Urinary bladder (tissue), 4 donors: ENCODE measurements at places on chromosomes 4 and X.

GRCh38 chr4:38715050-38715449, 51.1 kb downstream of the KLF3 start:
- no peak for DNase-seq

- DNase-seq, result peak; percentile 36
These were observed 769 bp downstream of the TCEAL1 start for GRCh38 chrX:103629318-103630170.

DNA sequence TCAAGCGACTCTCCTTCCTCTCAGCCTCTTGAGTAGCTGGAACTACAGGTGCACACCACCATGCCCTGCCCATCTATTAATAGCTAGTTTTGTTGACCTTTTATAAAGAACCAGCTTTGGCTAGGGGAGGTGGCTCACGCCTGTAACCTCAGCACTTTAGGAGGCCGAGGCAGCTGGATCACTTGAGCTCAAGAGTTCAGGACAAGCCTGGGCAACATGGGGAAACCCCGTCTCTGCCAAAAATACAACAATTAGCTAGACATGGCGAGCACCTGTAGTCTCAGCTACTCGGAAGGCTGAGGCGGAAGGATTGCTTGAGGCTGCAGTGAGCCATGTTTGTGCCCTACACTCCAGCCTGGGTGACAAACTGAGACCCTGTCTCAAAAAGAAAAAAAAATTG, 2.7 kb downstream of the TKTL1 start:
- DNase-seq, result no peak

DNA sequence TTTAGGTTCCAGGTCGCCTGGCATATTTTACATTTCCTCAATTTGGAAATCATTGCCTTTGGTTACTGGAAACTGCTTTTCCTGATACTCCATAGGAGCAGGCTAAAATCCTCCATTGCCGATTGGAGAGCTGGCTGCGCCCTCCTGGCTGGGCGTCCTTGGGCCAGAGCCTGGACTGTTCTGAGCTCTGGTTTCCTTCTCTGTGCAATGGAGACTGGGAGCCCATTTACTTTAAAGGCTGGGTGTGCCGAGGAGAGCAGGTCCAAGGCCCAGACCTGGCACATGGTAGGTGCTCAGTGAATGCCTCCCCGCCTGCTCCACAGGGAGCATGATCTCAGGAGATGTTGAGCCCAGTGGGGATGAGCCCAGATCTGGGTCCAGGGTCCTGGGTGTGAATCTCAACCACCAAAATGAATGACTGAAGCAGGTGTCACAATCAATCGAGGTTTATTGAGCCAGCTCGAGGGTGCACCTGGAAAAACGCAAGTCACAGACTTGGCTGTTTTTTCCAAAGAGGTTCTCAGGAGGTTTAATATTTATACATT, 50.0 kb downstream of the EVC start:
- no peak for DNase-seq

DNA sequence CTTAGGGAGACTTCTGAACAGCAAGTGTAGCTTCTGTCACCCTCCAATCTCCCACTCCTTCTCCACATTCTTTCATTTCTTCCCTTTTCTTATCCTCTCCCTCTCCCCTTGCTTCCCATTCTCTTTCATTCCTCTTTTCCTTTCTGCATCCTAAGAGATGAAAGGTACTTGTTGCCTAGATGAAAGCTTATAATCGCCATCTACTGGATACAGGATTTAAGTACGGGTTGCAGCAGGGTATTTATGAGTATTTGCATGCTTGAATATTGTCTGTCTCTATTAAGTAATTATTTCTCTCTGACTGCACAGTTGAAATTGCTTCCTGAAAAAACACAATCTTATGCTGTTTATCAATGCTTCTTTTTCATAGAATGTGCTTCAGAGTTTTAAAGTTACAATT, 174.0 kb upstream of the TENT5D start:
- no peak for DNase-seq

DNA sequence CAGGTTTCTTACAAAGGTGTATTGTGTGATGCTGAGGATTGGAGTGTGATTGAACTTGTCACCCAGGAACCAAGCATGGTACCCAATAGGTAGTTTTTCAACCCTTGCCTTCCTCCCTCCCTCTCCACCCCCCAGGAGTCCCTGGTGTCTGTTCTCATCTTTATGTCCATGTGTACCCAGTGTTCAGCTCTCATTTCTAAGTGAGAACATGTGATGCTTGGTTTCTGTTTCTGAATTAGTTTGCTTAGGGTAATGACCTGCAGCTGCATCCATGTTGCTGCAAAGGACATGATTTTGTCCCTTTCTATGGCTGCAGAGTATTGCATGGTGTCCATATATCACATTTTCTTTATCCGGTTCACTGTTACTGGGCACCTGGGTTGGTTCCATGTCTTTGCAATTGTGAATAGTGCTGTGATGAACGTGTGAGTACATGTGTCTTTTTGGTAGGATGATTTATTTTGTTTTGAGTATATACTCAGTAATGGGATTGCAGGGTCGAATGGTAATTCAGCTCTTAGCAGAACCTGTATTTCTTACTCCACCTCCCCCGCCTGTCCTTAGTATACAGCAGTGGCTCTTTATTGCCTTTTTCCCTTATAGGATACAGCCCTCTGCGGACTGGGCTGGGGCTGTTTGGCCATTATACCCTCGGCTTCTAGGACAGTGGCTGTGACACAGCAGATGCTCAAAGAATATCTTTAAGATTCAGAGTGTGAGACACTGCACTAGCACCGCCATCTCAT, 145.4 kb downstream of the PTTG2 start:
- DNase-seq, result no peak

- no peak for DNase-seq
These were observed 56.4 kb upstream of the PAK3 start for GRCh38 chrX:111039606-111040005.

- no peak for DNase-seq
These were observed 29.6 kb downstream of the PBDC1 start for GRCh38 chrX:76202471-76202870.

DNA sequence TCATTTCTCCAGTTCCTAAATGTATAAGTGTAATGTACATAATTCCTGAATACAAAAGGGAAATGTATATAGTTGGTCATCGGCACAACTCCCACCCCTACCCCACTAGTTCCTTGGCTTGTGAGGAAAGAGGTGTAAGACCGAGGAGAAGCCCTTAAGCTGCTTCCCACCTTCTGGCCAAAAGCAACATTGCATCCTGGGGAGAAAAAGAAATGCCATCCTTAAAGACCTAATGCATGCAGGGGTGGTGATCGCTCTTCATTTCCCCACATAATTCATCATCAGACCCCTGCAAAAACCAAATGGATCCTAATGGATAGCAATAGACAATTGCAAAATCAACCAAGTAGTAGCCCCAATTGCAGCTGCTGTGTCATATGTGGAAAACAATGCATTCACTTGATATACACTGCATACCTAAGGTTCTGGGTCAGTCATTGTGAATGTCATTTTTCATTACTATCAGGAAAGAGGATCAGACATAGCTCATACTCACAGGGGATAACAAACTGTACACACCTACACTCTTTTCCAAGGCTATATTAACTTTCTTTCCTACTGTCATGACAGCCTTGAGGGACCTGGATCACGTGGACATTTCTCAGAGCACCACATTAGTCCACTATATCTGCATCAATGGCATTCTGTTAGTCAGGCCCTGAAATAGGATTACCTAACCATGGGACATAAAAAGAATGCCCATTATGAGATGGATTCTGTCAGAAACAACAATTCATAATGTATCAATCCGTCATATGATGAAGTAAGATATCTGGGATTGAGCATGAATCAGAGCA, 31.7 kb upstream of the NFXL1 start:
- DNase-seq, result no peak

- no peak for DNase-seq
These were observed 5.7 kb downstream of the RAB40A start for GRCh38 chrX:103513476-103514108.

DNA sequence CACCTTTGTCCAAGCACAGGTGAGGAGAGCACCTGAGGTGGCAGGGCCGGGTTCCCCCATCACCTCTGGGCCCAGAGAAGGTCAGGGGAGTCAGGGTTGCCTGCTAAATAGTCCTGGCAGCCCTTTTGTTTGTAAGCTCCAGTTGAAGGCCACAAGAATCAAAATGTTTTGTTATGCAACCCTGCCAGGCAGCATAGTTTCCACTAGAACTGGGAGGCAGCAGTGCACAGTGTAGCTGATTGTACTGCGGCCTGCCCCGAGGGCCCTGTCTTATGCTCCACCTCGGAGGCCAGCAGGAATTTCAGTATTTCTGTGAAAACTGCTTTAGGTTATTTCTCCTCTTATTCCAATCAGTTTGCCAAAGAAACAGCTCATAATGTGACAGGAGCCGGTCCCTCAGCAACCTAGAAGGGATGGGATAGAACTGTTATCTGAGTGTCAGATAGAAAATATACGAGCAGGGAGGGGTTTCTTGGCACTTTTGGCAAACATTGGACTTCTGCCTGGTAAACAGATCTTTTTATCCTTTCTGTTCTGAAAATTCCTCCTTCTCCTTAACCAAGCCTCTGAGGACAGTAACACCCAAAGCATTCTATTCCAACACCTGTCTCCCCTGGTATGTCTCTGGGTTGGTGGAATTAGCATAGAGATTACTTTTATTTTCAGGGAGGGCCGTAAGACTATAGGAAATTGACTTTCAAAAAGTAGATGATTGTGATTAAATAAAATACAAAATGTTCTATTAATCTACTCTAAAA, 93.6 kb downstream of the LNX1 start:
- DNase-seq, result no peak

- no peak for DNase-seq
These were observed 64.5 kb downstream of the TENM3 start for GRCh38 chr4:182307746-182308145.

DNA sequence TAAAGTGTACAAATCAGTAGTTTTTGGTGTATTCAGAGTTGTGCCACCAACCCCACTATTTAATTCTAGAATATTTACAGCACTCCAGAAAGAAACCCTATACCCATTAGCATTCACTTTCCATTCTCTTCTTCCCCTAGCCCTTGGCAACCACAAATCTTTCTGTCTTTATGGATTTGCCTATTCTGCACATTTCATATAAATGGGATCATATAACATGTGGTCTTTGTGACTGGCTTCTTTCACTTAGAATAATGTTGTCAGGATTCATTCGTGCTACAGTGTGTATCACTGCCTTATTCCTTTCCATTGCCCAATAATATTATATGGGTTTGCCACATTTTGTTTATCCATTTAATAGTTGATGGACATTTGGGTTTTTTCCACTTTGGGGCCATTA, 32.2 kb downstream of the SGMS2 start:
- DNase-seq, result no peak

DNA sequence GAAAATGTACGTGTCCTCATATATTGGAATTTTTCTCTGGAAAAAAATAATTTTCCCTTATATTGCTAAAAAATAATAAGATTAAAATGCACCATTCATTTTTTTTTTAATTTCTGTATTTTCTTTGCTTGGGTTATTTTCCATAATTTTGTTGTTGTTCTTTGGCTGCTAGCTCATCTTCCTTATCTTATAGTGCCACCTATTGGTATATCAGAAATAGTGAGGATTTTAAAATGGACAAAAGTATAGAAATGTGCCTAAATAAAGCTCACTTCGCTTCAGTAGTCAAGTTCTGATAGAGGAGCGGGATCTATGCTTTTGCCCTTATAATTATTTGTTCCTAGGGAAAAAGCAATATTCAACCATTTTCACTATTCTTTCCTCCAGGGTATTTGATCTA, 134.8 kb downstream of the NAP1L3 start:
- DNase-seq, result no peak

GRCh38 chr4:13955551-13955950, 328.0 kb upstream of the BOD1L1 start:
- DNase-seq, result no peak

GRCh38 chr4:10296730-10297129, 160.5 kb downstream of the ZNF518B start:
- no peak for DNase-seq

- no peak for DNase-seq
These were observed 242.7 kb upstream of the NWD2 start for GRCh38 chr4:37001688-37002436.

- DNase-seq, result no peak
These were observed 82.1 kb downstream of the TASL start for GRCh38 chrX:30495468-30495867.

DNA sequence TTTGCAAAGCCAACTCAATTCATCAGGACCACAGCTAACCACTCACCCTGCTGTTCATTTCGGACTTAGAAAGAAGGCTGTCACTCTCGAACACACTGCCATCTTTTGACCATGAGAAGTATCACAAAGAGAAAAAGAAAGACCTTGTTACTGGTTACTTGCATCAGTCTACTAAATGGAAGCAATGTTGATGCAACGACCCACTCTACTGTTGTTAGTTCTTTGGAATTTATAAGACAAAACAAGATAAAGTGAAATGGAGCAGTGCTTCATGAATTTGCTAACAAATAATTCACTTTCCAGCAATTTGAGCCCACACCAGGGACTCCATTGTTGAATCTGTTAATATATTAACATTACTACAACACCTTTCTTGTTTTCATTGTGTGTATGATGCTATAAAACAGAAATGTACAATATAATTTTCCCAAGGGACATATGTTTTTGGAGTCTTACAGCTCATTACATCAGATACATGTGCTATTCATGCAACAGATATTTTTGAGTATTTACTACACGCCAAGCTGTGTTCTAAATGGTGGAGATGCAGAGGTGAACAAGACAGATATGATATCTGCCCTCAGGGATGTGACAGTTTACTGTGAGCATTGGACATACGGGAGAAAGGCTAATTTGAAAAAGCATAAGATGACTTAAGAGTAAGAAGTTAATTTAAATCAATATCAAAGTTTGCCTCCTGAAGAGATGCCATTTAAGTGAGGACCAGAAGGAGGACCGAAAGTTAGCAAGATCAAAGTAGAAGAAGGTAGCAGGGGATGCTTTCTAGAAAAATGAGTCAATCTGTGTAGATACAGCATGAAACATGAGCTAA, 87.2 kb downstream of the AREG start:
- DNase-seq, result no peak

DNA sequence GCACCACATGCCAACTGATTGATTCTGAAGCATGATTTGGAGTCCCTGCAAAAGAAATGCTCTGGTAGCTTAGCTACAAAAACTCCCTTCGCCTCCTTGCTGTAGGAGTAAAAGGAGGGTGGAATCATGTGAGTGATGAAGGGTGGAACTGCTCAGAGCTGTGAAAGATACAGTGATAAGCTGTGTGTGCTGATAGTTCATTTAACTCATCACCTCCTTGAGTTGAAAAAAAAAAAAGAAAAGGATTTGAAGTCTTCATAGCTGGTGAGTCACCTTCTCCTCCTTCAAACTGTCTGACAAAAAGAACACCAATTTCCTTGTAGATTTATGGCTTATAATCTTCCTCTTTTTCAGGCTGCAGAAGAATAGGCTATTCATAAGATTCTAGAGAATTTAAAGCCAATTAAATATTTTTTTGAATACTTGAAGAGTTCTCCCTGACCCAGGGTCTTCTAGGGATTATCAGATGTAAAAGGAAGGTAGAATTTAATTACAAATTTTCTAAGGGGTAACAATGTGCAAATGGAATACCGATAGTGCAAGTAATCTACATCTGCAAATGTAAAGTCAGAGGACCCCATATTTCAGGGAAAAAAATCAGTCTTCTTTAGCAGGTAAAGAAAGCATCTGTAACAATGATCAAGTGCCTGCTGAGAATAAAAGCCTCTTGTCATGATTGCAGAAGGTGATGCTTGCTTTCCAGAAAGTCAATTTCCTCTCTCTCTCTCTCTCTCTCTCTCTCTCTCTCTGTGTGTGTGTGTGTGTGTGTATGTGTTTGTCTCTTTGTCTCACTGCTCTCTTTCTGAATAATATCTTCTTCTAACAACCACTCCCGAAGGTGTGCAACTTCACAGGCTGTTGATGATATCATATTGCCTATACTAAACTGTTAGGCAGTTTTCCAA, 208.8 kb upstream of the VEGFC start:
- DNase-seq, result no peak
